Camera-type eye (tissue), 1 donor: ENCODE measurements at places on chromosomes 7 and 10. TPM values are rescaled to one million over a fixed set of nuclear protein-coding genes. Genes with fewer than 3 reads are reported as not detected.

ABLIM1 gene
- 158 TPM for total RNA-seq

GPR26 gene
- total RNA-seq, result 1.4 TPM

TACR2 gene
- total RNA-seq, result not detected

GIMAP5 gene
- 14.8 TPM for total RNA-seq

SEMA3E gene
- 9.2 TPM for total RNA-seq

ADRA2A gene
- 4.9 TPM for total RNA-seq

OSBPL3 gene
- 11.1 TPM for total RNA-seq

SEC61G gene
- total RNA-seq, result 213 TPM

KIAA1549 gene
- total RNA-seq, result 16.4 TPM

OPN1SW gene
- 35.2 TPM for total RNA-seq

CLEC2L gene
- 2.8 TPM for total RNA-seq

GPRIN2 gene
- 9.0 TPM for total RNA-seq

MUC3A gene
- total RNA-seq, result not detected

BEND7 gene
- total RNA-seq, result 35.7 TPM

SPAM1 gene
- total RNA-seq, result not detected

GRM8 gene
- total RNA-seq, result 19.6 TPM

CHCHD1 gene
- total RNA-seq, result 12.4 TPM

AKR1C1 gene
- 10.5 TPM for total RNA-seq

MMD2 gene
- total RNA-seq, result 5.7 TPM

GLUD1 gene
- total RNA-seq, result 140 TPM

KAZALD1 gene
- total RNA-seq, result 24.5 TPM

IGFBP3 gene
- 105 TPM for total RNA-seq

ADCYAP1R1 gene
- 8.5 TPM for total RNA-seq

OPN4 gene
- total RNA-seq, result not detected

DPYSL4 gene
- 55.0 TPM for total RNA-seq

COPS6 gene
- total RNA-seq, result 53.1 TPM

STAG3 gene
- 0.55 TPM for total RNA-seq

LOXL4 gene
- 7.9 TPM for total RNA-seq

SSC4D gene
- total RNA-seq, result 1.5 TPM

TMEM72 gene
- total RNA-seq, result 3.5 TPM

ZPBP gene
- total RNA-seq, result 5.7 TPM

CDK1 gene
- 40.9 TPM for total RNA-seq

RNF32 gene
- total RNA-seq, result 10.7 TPM

SPDYE8 gene
- not detected for total RNA-seq

C7orf57 gene
- total RNA-seq, result 0.22 TPM

TMEM140 gene
- 4.1 TPM for total RNA-seq

TMEM130 gene
- total RNA-seq, result 14.4 TPM

VIPR2 gene
- total RNA-seq, result 13.5 TPM

ZNF655 gene
- total RNA-seq, result 113 TPM

NYAP1 gene
- 6.0 TPM for total RNA-seq
